Fibroblast of lung (primary cell): ENCODE measurements at places on chromosomes 7 and 10. TPM values are rescaled to one million over a fixed set of nuclear protein-coding genes. Genes with fewer than 3 reads are reported as not detected.

DNA sequence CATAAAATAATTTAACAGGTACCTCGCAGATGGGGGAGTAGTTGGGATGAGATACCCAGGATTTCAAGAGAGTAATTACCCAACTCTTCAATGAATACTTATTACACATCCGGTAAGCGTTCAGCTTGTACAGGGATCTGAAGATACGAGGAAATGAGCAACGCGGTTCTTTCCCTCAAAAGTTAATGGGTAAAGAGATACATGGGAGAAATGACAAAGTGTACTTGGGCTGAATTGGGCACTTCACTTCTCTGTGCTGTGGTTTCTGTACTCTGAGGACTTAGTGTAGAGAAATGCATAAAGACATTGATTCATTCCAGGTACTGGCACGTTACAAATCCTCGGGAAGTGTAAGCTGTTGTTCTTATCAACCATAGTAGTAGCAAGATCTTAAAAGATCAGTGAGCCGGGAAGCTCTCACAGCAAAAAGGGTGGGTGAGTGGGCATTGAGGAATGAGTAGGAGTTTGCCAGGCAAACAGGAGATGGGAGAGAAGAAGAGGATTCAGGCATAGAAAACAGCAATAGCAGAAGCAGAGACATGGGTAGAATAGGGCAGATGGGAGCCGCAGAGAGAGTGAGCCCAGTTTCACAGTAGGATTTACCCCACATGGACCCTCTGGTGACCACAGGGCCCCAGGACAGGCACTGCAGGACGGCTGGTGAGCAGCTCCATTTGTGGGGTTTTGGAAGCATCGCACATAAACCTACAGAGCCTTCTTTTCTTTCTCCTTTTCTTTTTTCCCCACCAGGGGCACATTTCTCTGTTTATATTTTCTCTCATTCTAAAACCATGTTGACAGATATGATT lies 304.3 kb upstream of the PITRM1 start:
- H3K27me3 ChIP-seq, result no peaks in the 10 kb centered on the region
- peaks cover 9% of the 10 kb centered on the region for H3K4me1 ChIP-seq
- no peak overlapping the region for H3K27ac ChIP-seq
- DNase-seq, result no peak

GRCh38 chr7:37356911-37357636 lies 91.6 kb downstream of the ELMO1 start:
- DNase-seq, result no peak
- H3K27me3 ChIP-seq, result no peaks in the 10 kb centered on the region
- no peaks in the 10 kb centered on the region for H3K36me3 ChIP-seq
- no peak overlapping the region for H3K27ac ChIP-seq
- no peaks in the 10 kb centered on the region for H3K4me1 ChIP-seq

DNA sequence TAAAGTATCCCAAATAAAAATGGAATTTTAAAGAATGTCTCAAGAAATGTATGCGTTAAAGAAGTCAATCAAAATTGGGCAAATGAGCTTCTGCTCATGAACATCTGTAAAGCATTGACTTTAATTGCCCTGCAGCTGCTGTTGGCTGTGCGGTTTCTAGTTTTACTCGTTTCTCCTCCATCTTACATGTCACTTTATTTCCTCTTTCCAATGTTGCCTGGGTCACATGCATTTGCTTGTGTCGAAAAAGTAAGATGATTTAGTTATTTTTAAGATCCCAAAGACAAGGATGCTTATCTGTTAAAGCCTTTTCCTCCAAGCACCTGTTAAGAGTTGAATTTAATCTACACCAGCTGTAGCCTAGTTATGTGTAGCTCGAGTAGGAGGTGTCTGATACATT lies 310.4 kb downstream of the EXOC4 start:
- DNase-seq, result no peak
- H3K4me3 ChIP-seq, result no peak overlapping the region
- H3K27me3 ChIP-seq, result no peaks in the 10 kb centered on the region

GRCh38 chr10:114058297-114058696 lies 14.6 kb downstream of the ADRB1 start:
- H3K36me3 ChIP-seq, result no peaks in the 10 kb centered on the region
- H3K4me3 ChIP-seq, result no peak overlapping the region
- no peaks in the 10 kb centered on the region for H3K4me1 ChIP-seq
- DNase-seq, result no peak
- no peaks in the 10 kb centered on the region for H3K27me3 ChIP-seq

DNA sequence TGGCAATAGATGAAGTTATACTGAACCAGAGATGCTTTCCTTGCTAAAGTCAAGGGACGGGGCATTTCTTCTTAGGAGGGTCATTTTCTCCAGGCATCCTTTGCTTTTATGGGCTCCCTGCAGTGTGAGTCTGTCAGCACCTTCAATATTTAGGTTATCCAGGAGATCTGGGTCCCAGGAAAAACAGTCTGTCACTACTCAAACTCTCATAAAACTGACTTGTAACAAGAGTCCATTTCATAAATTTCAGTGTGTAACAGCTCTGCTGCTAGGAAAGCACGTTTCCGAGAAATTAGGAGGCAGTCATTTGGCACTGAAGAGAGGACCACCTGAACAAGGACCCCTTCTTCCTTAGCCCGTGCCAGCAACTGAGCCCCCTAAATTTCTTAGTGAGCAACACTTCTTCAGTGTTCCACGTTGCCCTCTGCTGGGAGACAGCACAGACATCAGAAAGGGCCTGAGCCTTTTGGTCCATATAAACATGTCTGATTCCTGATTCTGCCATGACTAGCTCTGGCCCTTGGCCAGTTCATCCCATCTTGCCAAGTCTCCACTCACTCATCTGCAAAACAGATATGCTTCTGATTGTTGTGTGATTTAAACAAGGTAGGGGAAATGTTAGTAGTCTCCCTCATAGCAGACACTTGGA lies 7.2 kb downstream of the GCC1 start:
- H3K4me1 ChIP-seq, result peaks cover 3% of the 10 kb centered on the region
- H3K4me3 ChIP-seq, result no peak overlapping the region
- peak; percentile 29 for DNase-seq

DNA sequence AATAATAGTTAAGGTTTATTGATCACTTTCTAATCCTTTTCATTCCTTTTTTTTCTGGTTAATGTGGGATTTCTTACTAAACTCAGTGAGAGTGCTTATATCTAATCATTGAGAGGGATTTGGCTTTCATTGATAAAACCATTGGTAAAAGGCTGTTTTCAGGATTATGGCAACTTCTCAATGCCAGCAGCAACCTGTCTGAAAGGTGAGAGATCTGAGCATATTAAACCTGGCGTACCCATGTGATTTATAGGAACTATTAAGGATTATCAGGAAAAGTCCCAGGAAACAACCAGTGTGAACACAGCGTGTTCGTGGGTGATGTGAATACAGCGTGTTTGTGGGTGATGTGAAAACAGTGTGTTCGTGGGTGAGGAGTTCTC lies 65.9 kb downstream of the PDIA4 start:
- no peak for DNase-seq
- H3K4me3 ChIP-seq, result peak overlapping the region; percentile 78
- H3K4me1 ChIP-seq, result peaks cover 5% of the 10 kb centered on the region

DNA sequence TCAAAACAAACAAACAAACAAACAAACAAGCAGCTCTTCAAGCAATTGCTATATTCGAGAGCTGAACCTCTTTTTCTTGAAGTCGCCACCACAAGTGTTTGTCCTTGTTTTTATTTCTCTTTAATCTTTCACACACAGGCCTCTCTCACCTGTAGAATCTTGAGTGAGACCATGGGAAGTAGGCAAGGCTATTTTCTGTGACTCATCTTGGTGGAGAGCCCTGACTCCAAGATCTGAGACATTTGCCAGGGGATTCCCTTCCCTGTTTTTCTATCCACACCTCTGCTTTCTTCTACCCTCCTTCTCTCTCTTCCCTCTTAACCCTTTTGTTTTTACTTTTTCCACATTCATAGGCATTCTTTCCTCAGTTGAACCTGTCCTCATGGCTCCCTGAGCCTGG lies 8.0 kb upstream of the TAS2R60 start:
- H3K36me3 ChIP-seq, result no peaks in the 10 kb centered on the region
- no peaks in the 10 kb centered on the region for H3K27me3 ChIP-seq
- H3K4me1 ChIP-seq, result no peaks in the 10 kb centered on the region
- H3K27ac ChIP-seq, result no peak overlapping the region

FEZF1 gene
- polyA plus RNA-seq, result not detected in 2 replicates

- H3K36me3 ChIP-seq, result no peaks in the 10 kb centered on the region
- no peak for DNase-seq
- H3K27ac ChIP-seq, result no peak overlapping the region
- H3K4me1 ChIP-seq, result no peaks in the 10 kb centered on the region
Measured at GRCh38 chr7:136533732-136534131, 334.7 kb upstream of the CHRM2 start.

DNA sequence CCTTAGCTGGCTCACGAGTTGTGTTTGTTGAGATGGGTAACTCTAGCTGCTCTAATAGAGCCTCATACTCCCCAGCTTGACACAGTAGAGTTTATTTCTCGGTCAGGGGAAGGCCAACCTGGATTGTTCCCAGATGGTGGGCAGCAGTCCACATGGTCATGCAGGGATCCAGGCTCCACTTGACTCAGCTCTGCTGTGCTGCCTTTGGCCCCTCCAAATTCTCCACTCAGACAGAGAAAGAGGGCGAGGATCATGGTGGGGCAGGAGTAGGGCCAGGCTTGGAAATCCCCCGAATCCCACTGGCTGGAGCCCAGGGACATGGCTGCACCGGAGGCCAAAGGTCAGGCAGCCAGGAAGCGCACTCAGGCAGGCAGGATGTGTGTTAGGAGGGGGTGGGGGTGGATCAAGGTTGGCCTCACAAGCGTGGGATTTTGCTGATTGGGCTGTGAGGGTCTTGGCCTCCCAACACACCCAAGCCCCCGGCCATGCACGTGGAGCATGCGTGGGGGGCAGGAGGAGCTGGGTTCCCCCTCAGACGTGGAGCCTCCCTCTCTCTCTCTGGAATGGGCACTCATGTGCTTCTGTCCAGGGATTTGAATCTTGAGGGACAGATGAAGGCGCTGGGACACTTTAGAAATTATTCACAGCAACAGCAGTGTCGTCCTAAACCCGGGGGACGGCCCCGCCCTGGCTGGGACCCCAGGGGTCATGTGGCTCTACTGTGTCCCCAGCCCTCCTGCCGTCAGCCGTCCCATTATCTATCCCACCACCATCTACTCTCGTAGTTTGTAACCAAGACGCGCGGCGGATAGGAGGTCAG lies 44.8 kb downstream of the PDGFA start:
- H3K4me3 ChIP-seq, result no peak overlapping the region
- H3K27ac ChIP-seq, result no peak overlapping the region
- DNase-seq, result no peak
- H3K36me3 ChIP-seq, result no peaks in the 10 kb centered on the region
- H3K27me3 ChIP-seq, result no peaks in the 10 kb centered on the region
- peaks cover 9% of the 10 kb centered on the region for H3K4me1 ChIP-seq

- peaks cover 22% of the 10 kb centered on the region for H3K4me1 ChIP-seq
- no peaks in the 10 kb centered on the region for H3K27me3 ChIP-seq
- H3K4me3 ChIP-seq, result peak overlapping the region; percentile 19
- no peaks in the 10 kb centered on the region for H3K36me3 ChIP-seq
Measured at GRCh38 chr10:17062955-17063484, 66.6 kb downstream of the CUBN start.

FGFR2 gene
- polyA plus RNA-seq, result 0.05 and 0.10 TPM in 2 replicates

DNA sequence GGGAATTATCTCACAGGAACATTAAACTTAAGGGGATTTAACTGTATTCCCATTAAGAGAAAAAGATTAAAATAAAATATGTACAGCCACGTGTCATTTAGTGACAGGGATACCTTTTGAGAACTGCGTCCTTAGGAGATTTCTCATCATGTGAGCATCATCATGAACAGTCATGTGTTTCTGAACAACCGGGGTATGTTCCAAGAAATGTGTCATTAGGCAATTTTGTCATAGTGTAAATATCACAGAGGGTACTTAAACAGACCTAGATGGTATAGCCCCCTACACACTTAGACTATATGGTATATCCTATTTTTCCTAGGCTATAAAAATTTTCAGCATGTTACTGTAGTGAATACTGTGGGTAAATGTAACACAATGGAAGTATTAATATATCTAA lies 840.3 kb downstream of the CNTNAP2 start:
- no peak overlapping the region for H3K27ac ChIP-seq
- no peak for DNase-seq
- no peaks in the 10 kb centered on the region for H3K36me3 ChIP-seq
- no peaks in the 10 kb centered on the region for H3K4me1 ChIP-seq

DNA sequence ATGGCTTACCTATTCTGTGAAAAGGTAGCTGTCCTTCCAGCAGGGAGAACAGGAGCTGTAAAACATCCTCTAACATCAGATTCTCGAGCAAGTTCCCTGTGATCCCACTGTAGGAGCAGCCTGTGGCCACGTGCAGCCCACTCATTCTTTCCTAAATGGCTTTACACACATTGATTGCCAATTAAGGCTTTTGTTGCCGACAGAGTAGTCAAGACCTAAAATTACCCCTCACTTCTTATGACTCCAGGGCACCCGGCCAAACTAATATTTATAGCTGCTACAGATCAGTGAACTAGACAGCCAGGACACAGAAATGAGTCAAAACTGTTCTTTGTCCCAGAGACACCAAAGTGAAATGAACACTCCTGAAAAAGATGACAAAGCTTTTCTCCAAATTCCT lies 832.1 kb downstream of the SORCS3 start:
- H3K4me1 ChIP-seq, result no peaks in the 10 kb centered on the region
- H3K36me3 ChIP-seq, result no peaks in the 10 kb centered on the region
- no peak overlapping the region for H3K27ac ChIP-seq
- H3K4me3 ChIP-seq, result no peak overlapping the region
- no peak for DNase-seq

- H3K36me3 ChIP-seq, result peaks cover 45% of the 10 kb centered on the region
- H3K27ac ChIP-seq, result no peak overlapping the region
- peaks cover 20% of the 10 kb centered on the region for H3K4me1 ChIP-seq
- no peaks in the 10 kb centered on the region for H3K27me3 ChIP-seq
- no peak overlapping the region for H3K4me3 ChIP-seq
Measured at GRCh38 chr10:80170641-80171040, 34.7 kb downstream of the ANXA11 start.

DNA sequence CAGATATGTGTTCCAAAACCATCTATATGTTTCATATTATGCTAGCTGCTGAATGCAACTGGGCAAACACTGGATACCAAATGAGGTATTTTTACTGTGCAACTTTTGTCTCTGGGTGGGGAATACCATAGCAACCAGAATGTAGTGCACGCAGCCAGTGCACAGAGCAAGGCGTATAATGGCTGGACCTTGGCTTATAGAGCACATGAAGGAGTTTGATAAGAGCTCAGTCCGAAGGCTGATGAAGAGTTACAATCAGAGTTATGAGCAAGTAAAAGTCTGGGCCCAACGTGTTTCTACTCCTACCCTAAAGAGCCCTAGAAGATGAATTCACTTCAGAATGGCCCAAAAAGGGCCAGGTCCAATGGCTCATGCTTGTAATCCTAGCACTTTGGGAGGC lies 82.2 kb downstream of the MET start:
- no peak for DNase-seq
- H3K4me1 ChIP-seq, result no peaks in the 10 kb centered on the region
- no peaks in the 10 kb centered on the region for H3K36me3 ChIP-seq
- H3K27ac ChIP-seq, result no peak overlapping the region
- H3K27me3 ChIP-seq, result no peaks in the 10 kb centered on the region

GRCh38 chr7:135251496-135252391 lies 18.1 kb downstream of the STRA8 start:
- DNase-seq, result no peak
- no peaks in the 10 kb centered on the region for H3K27me3 ChIP-seq
- no peak overlapping the region for H3K27ac ChIP-seq
- no peaks in the 10 kb centered on the region for H3K36me3 ChIP-seq
- H3K4me3 ChIP-seq, result no peak overlapping the region

GRCh38 chr7:116258734-116259133 lies 48.4 kb downstream of the TES start:
- H3K4me3 ChIP-seq, result no peak overlapping the region
- no peaks in the 10 kb centered on the region for H3K27me3 ChIP-seq
- no peak overlapping the region for H3K27ac ChIP-seq
- no peaks in the 10 kb centered on the region for H3K36me3 ChIP-seq
- peaks cover 4% of the 10 kb centered on the region for H3K4me1 ChIP-seq
